ENCODE measurements at places on chromosomes 1 and 21.

DNA sequence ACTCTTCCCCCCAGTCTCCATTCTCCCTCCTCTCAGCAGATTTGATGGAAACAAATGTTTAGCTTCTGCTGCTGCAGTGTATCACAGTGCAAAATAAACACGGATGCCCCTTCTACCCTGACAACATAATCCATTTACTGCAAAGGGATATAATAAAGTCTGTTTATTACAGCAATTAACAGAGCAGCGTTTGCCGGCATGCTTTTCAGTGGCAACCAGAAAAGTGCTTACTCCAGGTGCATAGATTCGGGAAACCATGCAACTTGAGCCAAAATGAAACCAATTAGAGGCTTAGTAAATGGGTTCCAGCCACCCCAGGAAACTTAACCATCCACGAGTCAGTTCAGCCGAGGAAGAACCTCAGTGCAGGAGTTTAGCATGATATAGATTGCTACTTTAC, 12.9 kb upstream of the LEMD1 start:
- DNase-seq: peak; percentile 10

GRCh38 chr21:34859976-34860653, 189.0 kb downstream of the RUNX1 start:
- DNase-seq: no peak

GRCh38 chr1:84972377-84972987, 24.4 kb downstream of the MCOLN2 start:
- DNase-seq: no peak

- peak; percentile 7 for DNase-seq
Observed at GRCh38 chr1:47611992-47612391, 174.1 kb downstream of the FOXD2 start.
